Adipocyte (in vitro differentiated cells): ENCODE measurements at places on chromosomes 12 and 14.
A peak's percentile ranks its signal among the peaks of the same experiment; 100 is the strongest.

GRCh38 chr14:56339855-56340701, 221.9 kb downstream of the PELI2 start:
- peak; percentile 97 for DNase-seq

GRCh38 chr12:125443341-125443740, 378.1 kb downstream of the AACS start:
- no peak for DNase-seq

GRCh38 chr12:19186722-19187661, 57.5 kb downstream of the PLEKHA5 start:
- peak; percentile 85 for DNase-seq

GRCh38 chr12:128415036-128415560, 148.1 kb downstream of the TMEM132C start:
- no peak for DNase-seq

GRCh38 chr14:49366416-49366815, 219.8 kb downstream of the RPS29 start:
- no peak for DNase-seq

DNA sequence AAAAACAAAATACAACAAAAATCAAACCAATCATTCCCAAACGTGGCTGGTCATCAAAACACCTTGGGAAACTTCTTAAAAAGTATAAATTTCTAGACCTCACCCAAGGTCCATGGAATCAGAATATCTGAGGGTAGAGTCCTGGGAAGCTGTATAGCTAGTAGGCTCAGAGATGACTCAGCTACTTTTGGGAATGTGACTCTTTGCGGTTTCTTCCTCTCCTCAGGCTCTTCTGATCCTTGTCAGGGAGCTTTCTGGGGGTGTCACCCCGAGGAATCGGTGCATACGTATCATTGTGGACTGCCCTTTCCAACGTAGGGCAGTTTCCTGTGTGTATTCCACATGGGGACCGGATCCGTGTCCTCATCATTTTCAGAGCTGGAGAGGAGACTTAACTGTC, 14.8 kb downstream of the JDP2 start:
- no peak for DNase-seq

DNA sequence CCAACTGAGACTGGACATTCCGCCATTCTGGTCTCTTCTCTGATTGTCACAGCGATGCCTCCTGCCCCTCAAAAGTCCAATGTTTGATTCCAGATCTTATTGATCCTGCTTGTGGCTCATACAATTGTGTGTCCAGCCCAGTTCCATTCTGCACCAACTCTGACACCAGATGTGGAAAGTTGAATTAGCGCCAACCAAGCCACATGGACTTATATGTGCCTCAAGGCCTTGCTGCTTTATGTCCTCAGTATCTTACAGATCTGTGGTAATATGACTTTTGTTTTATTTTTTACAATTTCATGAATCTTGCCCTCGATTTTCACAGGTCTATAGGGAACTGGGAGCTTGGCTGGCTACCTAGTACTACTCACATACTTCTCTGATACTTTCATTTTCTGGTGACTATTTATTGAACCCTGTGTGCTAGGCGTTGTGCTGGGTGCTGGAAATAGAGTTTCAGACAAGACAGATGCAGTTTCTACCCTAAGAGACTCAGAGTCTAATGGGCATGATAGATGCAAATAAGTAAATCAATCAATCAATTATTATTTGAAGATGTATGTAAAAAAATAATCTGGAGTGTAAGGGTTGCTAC, 472.0 kb downstream of the TMTC2 start:
- DNase-seq = no peak

GRCh38 chr12:73726881-73727280, 810.8 kb upstream of the ATXN7L3B start:
- no peak for DNase-seq

- DNase-seq = no peak
Observed at GRCh38 chr12:22173177-22173576, 127.2 kb downstream of the CMAS start.

GRCh38 chr12:66072135-66072534, 58.4 kb downstream of the LLPH start:
- no peak for DNase-seq

- no peak for DNase-seq
Observed at GRCh38 chr12:48013287-48013686, 9.0 kb upstream of the COL2A1 start.

GRCh38 chr12:125330645-125331341, 265.6 kb downstream of the AACS start:
- DNase-seq = peak; percentile 84

GRCh38 chr12:5333096-5333495, 98.8 kb upstream of the NTF3 start:
- DNase-seq = no peak

- no peak for DNase-seq
Observed at GRCh38 chr14:64563696-64564095, 13.9 kb downstream of the PPP1R36 start.

DNA sequence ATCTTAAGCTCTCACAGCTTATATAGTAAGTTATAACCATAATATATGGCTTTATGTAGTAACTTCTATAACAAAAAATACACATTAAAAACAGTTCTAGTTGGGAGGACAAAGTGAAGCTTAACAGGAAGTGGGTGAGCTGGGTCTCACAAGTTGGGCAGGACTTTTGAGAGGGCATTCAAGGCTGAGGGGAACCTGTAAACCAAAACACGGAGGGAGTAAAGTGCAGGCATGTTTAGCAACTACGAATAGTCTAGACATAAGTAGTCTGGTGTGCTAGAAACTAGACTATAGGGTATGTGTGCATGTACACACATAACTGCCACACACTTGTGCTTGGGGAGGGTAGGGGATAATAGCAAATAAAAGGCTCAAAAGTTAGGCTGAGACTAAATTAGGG, 14.2 kb upstream of the NEK9 start:
- no peak for DNase-seq

DNA sequence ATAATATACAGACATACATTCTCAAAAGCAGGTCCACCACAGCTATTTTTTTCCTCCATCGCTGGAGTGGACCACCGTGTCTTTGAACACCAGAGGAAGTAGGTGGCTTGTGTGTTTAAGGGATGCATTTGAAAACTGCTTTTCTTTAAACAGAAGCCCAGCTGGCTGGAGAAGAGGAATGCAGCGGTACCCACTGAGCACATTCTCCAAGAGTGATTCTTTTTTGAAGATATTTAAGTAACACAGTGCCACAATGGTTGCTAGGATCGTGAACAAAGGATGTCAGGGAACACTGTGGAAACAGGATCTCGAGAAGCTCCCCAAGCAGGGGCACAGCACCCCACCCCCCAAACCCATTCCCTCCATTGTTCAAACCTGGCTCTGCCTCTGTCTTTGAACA, 286.6 kb upstream of the PWP1 start:
- DNase-seq = peak; percentile 38

- DNase-seq = peak; percentile 88
Observed at GRCh38 chr14:76917158-76917596, 91.0 kb downstream of the LRRC74A start.

GRCh38 chr12:117527479-117527855, 166.0 kb upstream of the NOS1 start:
- no peak for DNase-seq

GRCh38 chr12:111428728-111429175, 23.0 kb downstream of the SH2B3 start:
- no peak for DNase-seq

DNA sequence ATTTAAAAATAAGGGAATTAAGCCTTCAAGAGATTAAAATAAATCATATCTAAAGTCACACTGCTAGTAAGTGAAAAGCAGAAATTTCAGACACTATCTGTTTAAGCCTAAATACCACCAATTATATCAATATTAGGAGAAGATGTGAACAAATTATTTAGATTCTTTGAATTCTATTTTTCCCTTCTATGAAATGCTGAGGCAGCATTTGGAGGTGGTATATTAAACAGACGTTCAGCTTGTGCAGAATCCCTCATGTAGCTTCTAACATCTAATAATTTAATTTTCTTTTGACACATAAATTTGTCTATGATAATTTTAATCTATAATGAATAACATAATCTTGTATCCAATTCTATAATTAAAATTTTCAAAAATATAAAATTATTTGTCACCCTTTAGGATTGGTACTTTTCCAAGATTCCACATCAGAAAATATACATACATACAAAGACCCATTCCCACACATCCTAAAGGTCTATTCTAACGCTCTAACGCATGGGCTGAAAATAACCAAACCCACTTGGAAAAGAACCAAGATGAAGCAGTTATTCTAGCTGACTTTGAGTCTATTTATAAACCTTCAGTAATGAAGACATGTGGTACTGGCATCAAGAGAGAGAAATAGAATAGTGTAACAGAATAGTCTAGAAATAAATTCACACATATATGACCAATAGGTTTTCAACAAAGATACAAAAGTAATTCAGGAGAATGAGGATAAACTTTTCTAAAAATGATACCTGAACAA, 751.8 kb downstream of the GALC start:
- no peak for DNase-seq

DNA sequence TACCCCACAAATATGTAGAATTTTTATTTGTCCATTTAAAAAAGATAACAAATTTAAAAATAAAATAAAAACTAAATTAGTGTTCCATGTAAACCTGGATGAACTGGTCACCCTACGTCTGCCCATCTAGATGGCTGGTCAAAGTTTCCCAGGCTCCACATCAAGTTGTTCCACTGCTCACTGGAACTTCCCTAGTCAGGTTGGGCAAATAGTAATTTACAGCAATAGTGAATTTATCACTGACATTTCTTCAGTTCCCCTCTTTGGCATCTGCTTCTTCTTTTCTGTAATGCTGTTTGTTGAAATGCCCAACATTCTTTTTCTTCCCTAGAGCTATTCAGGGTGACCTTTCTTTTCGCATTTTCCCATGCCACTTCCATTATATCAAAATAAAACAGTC, 272.7 kb upstream of the BTG1 start:
- DNase-seq = no peak

DNA sequence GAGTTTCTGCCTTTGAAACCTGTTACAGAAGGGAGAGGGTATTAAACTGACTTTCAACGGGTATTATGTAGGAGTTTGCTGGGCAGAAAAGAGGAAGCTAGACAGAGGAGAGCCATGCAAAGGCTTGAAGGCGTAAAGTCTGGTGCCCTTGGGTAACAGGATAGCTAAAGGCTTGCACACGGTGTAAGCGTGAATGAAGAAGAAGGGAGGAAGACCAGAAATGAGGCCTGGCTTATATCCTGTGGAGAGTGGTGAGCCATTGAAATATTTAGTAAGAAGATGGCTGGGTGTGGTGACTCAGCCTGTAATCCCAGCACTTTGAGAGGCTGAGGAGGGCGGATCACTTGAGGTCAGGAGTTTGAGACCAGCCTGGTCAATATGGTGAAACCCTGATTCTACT, 22.6 kb downstream of the SUDS3 start:
- DNase-seq = no peak

DNA sequence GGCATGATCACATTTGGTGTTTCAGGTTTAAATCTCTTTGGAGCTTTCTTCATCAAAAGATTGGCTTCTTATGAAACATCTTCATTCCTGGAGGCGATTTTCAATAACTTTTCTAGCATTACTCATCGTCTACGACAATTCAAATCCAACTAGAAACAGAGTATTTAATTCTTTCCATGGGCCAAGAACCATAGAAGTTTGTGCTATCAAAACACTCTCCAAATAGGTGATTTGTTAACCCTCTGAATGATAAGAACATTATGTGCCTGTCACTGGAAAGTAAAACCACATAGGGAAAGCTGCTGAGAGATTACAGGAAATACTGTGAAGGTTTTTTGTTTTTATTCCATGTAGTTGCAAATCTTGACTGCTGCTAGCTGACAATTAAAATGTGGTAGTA, 6.9 kb upstream of the DCN start:
- DNase-seq = peak; percentile 76

DNA sequence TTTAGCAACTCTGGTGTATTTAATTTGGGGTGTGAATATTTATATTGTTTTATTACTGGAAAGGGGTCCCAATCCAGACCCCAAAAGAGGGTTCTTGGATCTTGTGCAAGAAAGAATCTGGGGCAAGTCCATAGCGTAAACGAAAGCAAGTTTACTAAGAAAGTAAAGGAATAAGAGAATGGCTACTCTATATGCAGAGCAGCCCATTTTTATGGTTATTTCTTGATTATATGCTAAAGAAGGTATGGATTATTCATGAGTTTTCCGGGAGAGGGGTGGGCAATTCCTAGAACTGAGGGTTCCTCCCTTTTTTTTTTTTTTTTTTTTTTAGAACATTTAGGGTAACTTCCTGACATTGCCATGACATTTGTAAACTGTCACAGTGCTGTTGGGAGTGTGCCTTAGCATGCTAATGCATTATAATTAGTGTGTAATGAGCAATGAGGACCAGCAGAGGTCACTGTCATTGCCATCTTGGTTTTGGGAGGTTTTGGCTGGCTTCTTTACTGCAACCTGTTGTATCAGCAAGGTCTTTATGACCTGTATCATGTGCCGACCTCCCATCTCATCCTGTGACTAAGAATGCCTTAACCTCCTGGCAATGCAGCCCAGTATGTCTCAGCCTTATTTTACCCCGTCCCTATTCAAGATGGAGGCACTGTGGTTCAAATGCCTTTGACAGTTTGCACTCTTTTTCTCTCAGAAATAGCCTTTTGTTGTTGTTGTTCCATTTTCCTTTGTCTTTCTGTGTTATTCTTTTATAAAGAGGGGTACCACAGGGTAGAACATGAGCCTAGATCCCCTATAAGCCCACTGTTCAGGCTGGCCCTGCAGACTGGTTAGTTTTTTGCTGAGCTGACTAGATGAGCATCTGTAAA, 75.5 kb upstream of the DCD start:
- peak; percentile 29 for DNase-seq

DNA sequence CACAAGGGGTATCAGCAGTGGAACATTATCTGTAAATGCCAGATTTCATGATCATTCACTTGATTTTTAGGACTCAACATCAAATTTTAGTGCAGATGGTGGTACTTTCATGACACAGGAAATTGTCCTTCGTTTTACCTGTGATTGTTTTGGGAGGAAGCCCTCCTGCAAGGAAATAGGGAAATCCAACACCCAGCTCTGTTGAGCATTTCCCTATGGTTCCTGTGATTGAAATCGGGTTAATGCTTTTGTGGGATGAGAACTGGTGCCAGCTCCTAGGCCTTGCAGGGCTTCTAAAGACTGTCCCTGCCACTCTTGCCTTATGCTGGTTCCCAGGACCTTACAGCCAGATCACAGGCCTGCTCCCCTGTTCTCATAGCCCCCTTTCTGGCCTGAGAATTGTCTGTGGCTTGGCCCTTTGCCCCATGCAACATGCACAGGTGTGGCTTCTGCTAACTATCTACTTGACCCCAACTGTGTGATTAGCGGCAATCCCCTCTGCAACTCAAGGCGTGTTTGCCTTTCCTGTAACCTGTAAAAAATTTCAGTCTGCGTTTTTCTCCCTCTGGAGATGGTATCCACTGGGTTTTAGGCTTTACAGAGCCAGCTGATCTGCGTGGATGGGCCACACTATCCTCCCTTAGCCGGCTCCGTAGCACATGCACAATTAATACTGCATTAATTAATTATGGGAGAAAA, 112.5 kb downstream of the ETV6 start:
- no peak for DNase-seq

DNA sequence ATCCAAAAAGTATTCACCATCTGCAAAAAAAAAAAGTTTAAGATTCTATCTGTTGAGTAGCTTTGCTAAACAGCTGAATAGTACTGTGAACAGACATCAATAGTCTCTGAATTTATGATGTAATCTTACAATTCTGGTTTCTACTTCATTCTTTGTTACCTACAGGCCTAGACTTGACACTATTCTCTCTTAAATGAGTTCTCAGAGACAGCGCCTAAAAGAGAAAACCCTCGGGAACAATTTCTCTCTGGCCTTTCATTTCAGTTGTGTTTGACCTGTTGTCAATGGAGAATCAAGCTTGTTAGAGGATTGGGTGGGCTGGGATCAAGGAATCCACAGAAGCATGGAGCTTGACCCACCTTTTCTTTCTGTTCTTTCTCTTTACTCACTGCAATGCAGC, 5.9 kb upstream of the TWF1 start:
- DNase-seq = no peak
